Stimulated activated naive CD4-positive, alpha-beta T cell (primary cell): ENCODE measurements at places on chromosomes 7 and 10.

GRCh38 chr7:107463139-107464078, 6.4 kb upstream of the GPR22 start:
- DNase-seq = peak; percentile 25

DNA sequence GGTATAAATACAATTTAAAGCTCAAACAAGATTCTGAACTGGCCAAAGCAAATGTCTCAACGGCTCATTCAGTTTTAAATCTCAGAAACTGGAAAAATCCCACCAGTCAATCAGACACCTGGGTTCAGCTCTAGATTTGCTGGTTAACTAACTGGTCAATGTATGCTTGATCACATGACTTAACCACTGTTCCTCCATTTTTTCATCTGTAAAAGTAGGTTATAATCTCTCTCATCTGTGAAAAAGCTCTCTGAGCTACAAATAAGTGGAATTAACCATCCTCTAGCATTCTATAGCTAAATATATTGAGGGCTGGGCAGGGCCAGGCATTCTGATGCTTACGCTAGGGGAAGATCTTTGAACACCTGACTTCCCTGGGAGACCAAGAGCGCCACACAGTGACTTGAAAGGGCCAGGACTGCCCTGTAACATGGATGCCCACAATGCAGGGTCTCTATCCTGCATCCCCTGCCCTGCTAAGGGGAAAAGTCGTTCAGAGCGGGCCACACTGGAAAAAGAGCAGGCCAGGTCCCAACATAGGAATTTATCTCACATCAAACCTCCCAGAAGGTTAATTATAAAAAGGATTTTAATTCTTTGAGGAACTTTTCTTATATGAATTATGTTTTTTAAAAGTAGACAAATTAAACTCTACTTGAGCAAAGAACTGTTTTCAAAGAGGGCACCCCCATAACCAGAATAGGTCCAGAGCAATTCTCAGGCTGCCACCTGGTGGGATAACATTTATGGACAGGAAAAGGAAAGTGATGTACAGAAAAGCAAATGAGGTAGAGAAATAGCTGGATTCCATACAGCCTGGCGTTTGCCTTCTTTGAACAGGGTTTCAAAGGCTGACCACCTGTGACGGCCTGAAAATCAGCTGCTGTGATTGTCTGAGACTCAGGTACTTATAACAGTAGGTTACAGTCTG, 1.8 kb downstream of the RP9 start:
- peak; percentile 46 for DNase-seq

GRCh38 chr7:102302025-102302424, 15.4 kb downstream of the SH2B2 start:
- no peak for DNase-seq

GRCh38 chr7:98202367-98203195, 8.7 kb upstream of the BHLHA15 start:
- peak; percentile 30 for DNase-seq

DNA sequence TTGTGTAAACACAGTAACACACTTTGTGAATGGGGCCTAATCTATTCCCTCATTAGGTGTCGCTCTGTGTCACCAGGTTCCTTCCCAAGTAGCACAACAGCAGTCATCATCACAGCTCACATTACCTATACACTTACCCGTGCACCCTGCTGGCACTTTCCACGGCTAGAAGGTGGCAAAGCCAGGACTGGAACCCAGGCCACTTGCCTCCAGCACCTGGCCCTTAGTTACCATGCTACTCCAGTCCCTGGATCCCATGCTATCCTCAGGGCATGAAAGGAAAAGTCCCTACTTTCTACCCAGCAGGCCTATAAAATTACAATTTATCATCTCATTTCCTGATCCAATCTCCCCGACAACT, 18.4 kb downstream of the SMURF1 start:
- no peak for DNase-seq

DNA sequence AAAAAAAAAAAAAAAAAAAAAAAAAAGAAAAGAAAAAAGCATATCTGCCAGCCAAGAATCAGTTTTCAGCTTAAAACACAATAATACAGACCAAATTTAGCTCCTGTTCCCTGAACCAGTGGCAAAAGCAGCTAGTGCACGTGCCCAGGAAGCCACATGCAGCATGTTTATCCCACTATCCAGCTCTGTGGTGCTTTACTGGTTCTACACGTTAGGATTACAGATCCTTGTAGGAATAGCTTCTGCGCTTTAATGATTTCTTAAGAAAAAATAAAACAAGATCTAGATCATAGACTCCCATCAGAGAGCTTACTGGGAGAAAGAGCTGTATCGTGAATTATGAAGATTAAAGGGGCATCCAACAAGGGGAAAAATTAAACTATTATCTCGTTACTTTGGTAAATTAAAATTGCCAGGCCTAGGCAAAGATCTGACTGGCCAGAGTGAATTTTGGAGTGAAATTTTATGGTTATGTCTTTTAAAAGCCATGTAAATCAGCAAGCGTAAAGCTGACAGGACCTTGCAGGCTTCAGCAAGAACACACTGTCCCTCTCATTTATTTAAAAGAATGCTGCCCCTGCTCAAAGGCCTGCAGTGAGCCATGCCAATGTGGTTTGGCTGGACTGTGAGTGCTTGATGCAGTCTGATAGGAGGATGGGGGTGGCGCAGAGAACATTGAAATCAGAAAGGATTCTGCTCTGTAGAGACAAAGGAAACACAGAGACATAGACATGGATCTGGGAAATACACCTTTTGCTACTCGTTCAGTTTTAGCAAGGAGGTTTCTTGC, 177.3 kb upstream of the PHYHIPL start:
- no peak for DNase-seq

- DNase-seq = no peak
Measured at GRCh38 chr10:103849880-103850571, 5.3 kb downstream of the SH3PXD2A start.

GRCh38 chr10:114482480-114483304, 78.4 kb upstream of the AFAP1L2 start:
- no peak for DNase-seq

- DNase-seq = no peak
Measured at GRCh38 chr7:112540839-112541577, 60.2 kb downstream of the LSMEM1 start.
